ENCODE measurements at places on chromosomes 1 and 21.

GRCh38 chr1:114997510-114998289, 31.9 kb upstream of the TSHB start:
- no peak for DNase-seq

- DNase-seq = no peak
These were observed 45.7 kb downstream of the PAX7 start for GRCh38 chr1:18676332-18676781.

- no peak for DNase-seq
These were observed 335.7 kb upstream of the SNX7 start for GRCh38 chr1:98325646-98326440.

DNA sequence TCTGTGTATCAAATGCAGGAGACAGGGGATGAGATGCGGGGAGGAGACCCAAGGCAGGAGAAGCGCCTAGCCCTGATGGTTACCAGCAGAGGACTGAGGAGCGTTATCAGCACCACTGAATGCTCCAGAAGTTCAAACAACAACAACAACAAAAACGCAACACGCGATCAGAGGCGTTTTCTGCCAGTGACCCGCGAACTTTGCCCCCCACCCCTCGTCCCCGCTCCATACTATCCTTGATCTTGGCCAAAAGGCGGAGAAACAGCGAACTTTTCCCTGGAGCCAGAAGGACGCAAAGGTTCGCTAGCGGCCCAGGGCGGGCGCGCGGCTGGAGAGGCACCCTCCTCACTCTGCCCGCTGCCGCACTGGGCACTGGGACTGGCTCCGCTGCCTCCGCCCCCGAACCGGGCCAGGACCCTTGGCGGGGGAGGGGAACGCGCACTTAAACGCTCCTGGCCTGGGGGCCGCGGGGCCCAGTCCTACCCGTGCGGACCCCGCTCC, 699 bp downstream of the ECHDC2 start:
- no peak for DNase-seq

DNA sequence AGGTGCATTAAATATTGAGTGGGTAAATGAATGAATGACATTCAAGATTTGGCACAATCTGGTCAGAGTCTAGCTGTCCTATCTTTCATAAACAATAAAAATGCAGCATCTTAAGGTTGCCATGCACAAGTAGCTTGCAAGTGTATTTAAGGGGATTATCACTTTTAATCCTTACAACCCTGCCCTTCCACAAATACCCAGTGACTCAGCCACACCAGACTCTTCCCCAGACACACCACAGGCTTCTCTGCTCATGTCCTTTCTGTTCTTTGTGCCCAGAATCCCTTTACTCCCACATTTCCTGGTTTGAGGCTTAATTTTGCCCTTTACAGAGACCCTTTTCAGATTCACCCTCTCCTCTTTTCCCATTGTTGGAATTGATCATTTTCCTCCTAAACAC, 59.8 kb downstream of the KIRREL1 start:
- no peak for DNase-seq

All from NCI-H146 (cell line).